Anterior cingulate cortex (tissue), 58 donors: ENCODE measurements at places on chromosomes 4 and X.

DNA sequence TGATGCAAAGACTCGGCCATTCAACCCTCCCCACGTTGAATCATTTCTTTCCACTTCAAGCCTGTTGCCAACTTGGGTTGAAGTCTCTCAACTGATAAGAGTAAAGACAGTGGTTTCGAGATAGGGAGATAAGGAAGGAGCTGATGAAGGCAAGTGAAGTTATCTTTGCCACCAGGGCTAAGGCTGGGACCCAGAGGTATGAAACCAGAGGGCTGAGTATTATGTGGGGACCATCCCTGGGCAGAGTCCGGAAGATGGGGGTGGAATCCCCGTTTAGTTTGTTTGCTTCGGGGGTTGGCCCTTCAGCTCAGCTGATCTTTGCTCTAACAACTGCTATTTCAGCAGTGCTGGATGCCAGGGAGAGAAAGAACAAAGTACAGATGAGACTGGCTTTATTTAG lies 2.3 kb upstream of the XPNPEP2 start:
- DNase-seq, result no peak

DNA sequence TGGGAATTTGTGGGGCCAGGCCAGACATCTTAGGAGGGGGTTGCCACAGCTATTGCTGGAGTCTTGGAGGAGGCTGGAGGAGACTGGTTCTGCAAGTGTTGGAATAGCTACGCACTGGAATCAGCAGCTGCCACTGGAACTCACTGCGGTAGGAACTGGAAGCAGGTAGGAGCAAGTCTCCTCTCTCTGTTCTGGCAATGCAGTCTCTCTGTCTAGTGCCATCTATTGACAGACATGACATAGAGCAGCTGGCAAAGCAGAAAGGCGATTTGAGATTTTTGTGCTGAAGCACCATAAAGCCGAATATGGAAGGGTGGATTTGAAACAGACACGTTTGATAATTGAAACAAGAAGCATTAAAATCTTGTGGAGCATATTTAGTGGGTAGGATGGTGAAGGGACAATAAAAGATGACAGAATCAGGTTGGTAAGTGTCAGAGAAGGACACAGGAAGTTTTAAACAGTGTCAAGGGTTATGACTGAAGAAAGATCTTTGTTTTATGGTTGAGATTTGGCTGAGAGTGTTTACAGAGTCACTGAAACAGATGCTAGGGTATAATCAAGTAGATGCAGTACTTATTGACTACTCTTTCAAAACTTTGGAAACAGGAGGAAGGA lies 23.5 kb upstream of the SYNPO2 start:
- no peak for DNase-seq

DNA sequence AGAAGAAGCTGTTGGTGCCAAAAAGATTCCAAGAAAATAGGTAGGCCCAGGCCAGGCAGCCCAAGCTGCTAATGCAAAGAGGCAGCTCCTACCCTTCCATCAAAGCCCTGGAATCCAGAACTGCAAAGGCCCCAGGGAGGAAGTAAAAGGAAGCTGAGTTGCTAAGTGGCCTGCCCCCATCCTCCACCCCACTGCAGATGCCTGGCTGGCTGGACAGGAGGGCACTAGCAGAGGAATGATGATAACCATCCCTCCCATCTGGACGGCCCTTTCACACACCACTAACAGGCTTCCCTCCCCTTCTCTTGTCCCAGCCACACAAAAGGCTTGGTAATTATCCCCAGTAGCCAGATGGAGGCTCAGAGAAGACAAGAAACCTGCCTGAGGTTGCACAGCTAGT lies 32.4 kb upstream of the PJA1 start:
- no peak for DNase-seq

DNA sequence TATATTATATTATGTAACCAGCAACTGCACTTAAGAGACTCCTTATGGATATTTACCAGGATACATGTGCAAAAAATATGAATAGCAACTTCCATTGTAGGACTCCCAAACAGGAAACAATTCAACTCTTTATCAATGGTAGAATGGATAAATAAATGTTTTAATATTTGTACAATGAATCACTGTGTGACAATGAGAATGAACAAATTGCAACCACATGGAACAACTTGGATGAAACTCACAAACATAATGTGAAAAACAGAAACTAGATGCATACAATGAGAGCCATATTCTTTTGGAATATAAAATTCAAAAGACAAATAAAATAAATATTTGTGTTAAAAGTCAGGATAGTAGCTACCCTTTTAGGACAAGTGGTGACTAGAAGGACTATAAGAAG lies 1015.7 kb downstream of the TECRL start:
- no peak for DNase-seq

GRCh38 chr4:120059036-120059435 lies 7.6 kb downstream of the MAD2L1 start:
- DNase-seq, result no peak

GRCh38 chrX:11438380-11438723 lies 145.1 kb downstream of the AMELX start:
- DNase-seq, result no peak

GRCh38 chr4:45241976-45242375 lies 515.6 kb upstream of the GNPDA2 start:
- DNase-seq, result no peak

- DNase-seq, result no peak
These were observed 32.0 kb downstream of the GPRIN3 start for GRCh38 chr4:89275587-89275986.

- DNase-seq, result no peak
These were observed 9.6 kb downstream of the BMP3 start for GRCh38 chr4:81040012-81040659.

DNA sequence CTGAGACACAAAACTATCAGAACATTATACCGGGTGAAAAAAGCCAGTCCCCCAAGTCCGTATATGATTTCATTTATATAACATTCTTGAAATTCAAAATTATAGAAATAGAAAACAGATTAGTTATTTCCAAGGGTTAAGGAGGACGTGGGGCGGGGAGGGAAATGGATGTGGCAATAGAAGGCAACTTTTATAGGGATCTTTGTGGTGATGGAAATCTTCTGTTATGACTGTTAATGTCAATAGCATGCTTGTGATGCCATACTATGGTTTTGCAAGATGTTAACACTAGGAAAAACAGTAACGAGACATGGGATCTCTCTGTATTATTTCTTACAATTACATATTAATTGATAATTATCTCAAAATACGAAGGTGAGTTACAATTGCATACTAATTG lies 96.4 kb downstream of the LNX1 start:
- no peak for DNase-seq

- no peak for DNase-seq
These were observed 1.7 kb upstream of the METTL14 start for GRCh38 chr4:118683513-118683912.

GRCh38 chr4:76610751-76611547 lies 175.9 kb downstream of the SHROOM3 start:
- DNase-seq, result no peak

- no peak for DNase-seq
These were observed 19.9 kb downstream of the IQSEC2 start for GRCh38 chrX:53261355-53261972.

DNA sequence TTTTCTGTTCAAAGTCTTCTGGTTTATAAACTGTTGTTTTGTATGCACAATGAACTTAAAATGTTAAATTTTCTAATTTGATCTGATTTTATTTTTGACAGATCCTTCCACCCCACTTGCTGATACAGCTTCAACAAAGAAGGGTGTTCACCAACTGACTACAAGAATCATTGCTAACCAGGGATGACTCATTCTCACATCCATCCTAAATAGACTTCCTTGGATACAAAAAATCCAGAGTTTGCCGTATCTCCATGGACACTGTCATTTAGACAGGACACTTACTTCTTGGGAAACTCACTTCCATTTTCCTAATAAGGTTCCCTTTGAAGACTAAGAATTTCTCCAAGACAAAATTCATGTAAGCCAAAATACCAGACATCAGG lies 111.6 kb upstream of the NWD2 start:
- no peak for DNase-seq

- DNase-seq, result no peak
These were observed 226.9 kb downstream of the FBXW7 start for GRCh38 chr4:152308951-152309350.

DNA sequence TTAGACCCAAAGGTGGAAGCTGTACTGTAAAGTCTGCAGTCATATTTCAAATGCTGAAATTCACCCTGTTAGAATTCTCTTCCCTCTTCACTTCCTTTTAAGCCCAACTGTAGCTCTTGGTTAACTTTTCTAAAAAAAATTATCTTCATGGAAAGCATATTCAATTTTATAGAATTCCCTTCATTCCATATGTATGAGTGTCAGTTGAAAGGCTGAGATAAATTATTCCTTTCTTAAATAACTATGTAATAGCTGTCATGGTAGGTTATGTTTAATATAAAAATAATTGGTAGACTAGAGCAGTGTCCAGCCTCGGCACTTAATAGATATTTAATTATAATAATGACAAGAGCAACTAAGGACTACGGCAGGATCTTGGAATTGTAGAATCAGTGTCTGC lies 16.8 kb upstream of the ARSH start:
- no peak for DNase-seq

GRCh38 chr4:5277079-5277478 lies 225.8 kb downstream of the STK32B start:
- DNase-seq, result no peak
